Activated T-cell treated with anti-CD3 and anti-CD28 coated beads for 1 hour (primary cell): ENCODE measurements at places on chromosomes 3 and 15.

DNA sequence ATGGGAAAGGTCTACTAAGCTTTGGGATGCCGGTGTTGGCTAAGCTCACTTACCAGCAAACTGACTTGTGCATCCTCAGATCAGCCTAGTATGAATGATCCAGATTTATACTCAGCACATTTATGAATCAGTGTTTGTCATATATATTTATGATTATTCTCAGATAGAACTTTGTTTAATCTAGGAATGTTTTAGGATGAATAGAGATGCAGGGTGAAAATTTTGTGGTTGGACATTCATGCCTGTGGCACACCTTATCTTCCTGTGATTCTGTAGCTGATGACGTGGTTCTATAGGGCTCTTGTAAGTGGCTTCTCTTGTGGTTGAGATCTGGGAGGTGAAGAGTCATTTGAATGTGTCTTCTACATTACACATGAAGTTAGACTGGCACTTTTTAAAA lies 11.4 kb downstream of the CDIN1 start:
- no peak for DNase-seq

DNA sequence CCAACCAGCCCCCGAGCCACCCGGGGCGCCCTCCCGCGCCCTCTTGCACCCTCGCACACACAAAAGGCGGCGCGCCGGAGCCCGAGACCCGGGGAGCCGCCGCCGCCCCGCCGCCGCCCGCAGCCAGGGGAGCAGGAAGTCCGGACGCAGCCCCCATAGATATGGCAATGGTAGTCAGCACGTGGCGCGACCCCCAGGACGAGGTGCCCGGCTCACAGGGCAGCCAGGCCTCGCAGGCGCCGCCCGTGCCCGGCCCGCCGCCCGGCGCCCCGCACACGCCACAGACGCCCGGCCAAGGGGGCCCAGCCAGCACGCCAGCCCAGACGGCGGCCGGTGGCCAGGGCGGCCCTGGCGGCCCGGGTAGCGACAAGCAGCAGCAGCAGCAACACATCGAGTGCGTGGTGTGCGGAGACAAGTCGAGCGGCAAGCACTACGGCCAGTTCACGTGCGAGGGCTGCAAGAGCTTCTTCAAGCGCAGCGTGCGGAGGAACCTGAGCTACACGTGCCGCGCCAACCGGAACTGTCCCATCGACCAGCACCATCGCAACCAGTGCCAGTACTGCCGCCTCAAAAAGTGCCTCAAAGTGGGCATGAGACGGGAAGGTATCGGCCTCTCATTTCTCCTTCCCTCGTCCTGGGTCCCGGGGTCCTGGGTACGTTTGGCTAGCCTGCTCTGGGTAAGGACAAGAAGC lies 1.6 kb downstream of the NR2F2 start:
- no peak for DNase-seq

- peak; percentile 27 for DNase-seq
Measured at GRCh38 chr15:89090791-89091626, 2.8 kb downstream of the ABHD2 start.

DNA sequence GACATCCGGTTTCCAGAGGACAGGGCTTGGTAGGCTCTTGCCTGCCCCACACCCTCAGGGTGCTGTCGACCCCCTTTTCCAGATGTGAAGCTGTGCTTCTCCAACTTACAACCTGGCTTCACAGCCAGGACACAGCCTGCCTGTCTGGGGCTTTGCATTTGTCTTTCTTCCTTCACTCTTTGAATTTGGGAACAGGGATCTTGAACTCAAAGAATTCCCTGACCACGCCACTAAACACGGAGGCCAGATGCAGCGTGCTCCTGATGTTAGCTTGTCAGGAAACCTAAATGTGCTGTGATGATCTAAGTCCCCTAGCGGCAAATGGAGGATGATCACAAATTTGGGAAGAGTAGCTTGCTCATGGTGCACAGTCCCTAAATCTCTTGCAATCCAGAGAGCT lies 244.8 kb upstream of the RGMA start:
- no peak for DNase-seq

DNA sequence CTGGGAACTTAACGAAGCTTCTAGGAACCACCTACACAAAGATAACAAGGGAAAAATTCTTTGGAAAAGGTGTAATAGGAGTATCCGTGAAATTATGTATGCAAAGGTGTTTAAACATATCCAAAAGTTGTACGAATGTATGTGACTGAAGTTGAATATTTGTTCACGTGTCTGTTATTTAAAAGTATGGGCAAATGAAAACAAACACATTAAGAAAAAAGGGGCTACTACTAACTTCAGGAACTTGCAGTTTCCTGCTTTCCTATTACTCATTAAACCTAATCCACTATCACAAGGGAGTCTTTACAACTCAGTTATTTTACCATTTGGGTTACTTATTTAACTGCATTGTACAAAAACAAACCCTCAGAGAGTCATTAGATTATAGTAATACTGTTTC lies 33.9 kb upstream of the GRAMD1C start:
- DNase-seq, result no peak

DNA sequence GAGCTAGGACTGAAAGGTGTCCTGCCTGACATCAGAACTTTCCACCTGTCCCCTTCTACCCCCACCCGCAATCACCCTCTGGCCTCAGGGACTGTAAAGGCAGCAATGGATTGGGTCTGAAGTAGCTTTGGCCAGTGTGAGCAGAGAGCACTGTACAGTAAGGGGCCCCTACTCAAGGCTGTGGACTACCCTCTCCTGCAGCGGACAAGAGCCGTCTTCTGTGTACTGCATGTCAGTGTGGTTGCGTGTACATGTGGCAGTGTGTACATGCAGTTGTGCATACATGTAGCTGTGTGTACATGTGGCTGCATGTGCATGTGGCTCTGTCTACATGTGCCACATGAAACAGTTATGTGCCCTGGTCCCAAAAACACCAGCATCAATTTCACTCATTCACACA lies 205.9 kb upstream of the LINGO1 start:
- no peak for DNase-seq

GRCh38 chr3:40771112-40771511 lies 246.4 kb downstream of the ZNF621 start:
- DNase-seq, result no peak
